ENCODE measurements at places on chromosomes 6 and 20.

- DNase-seq: no peak
Observed at GRCh38 chr6:158568549-158568948, 8.7 kb downstream of the TMEM181 start.

- DNase-seq: no peak
Observed at GRCh38 chr6:9612489-9612888, 802.4 kb downstream of the TFAP2A start.

GRCh38 chr20:22545045-22545444, 39.3 kb downstream of the FOXA2 start:
- DNase-seq: no peak

- no peak for DNase-seq
Observed at GRCh38 chr6:159116343-159116742, 52.9 kb upstream of the FNDC1 start.

- DNase-seq: no peak
Observed at GRCh38 chr6:169038691-169039090, 215.0 kb downstream of the THBS2 start.

DNA sequence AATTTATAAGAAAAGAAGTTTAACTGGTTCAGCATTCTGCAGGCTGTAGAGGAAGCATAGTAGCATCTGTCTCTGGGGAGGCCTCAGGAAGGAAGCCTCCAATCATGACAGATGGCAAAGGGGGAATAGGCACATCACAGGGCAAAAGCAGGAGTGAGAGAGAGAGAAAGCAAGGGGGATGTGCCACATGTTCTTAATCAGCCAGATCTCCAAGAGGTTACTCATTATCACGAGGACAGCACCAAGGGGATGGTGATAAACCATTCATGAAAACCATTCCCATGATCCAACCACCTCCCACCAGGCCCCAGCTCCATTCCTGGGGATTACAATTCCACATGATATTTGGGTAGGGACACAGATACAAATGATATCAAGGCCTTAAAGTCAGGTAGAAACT, 217.5 kb upstream of the TCF21 start:
- DNase-seq: no peak

DNA sequence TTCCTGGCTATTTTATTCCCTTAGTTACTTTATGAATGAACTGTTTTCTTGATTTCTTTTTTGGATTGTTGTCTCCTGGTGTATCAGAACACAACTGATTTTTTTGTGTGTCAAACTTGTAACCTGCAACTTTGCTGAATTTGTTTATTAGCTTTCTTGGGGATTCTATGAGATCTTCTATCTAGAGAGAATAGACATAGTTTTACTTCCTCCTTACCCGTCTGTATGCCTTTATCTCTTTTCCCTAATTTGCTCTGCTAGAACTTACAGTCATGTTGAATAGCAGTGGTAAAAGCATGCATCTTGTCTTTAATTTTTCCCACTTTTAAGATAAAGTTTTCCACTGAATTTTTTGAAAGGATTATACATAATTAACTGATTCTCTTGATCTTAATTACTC, 13.2 kb downstream of the RNF146 start:
- DNase-seq: no peak

GRCh38 chr6:31764198-31764597, 1.7 kb downstream of the SAPCD1 start:
- DNase-seq: no peak

DNA sequence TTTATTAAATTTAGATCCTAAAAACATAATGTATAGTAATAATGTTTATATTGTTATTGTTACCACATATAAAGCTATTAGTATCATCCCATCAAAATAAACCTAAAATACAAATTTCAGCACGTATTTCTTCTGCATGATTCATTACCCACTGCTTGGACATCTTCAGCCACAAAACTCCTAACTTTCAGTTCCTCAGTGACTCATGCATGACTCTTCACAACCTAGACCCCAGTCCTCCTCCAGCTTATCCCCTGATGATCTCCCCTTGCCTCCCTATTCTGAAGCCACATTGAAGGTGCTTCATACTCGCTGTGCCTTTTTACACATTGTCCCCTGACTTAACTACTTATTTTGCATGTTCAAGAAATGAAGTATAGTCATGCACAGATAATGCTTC, 11.2 kb upstream of the GPRC6A start:
- no peak for DNase-seq

- DNase-seq: no peak
Observed at GRCh38 chr6:28311139-28311823, 24.7 kb downstream of the ZSCAN31 start.

DNA sequence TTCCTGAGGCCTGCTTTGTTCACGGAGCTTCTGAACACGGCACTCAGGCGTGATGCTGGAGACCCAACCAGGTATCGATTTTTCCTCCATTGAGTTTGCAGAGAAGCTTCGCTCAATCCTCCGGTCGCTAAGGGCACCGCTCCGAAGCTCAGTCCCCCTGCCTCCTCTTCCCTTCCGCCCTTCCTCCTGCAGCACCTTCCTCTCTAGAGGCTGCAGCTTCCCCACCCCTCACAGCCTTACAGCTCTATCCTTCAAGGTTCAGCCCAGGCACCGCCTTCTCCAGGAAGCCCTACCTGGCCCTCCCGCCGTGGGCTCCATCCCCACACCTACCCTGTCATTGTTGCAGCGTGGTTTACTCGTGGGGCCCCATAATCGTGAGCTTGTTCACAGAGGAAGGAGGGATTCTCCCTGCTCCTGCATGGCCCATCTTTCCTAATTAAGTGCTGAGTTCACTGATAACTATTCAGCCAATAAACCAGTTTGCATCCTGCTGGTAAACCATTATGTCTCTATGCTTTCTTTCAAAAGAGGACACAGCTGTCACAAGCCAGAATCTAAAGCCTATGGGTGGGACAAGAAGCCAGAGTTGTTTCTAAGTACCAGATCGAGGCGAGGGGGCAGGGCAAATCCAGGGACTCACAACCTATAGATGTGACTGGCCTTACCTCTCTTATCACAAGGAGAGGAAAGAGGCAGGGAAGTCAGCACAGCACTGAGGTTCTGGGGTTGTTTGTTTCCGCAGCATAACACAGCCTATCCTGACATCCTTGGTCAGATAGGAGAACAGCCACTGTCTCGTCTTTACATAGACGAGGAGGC, 152.0 kb downstream of the GRM4 start:
- no peak for DNase-seq

DNA sequence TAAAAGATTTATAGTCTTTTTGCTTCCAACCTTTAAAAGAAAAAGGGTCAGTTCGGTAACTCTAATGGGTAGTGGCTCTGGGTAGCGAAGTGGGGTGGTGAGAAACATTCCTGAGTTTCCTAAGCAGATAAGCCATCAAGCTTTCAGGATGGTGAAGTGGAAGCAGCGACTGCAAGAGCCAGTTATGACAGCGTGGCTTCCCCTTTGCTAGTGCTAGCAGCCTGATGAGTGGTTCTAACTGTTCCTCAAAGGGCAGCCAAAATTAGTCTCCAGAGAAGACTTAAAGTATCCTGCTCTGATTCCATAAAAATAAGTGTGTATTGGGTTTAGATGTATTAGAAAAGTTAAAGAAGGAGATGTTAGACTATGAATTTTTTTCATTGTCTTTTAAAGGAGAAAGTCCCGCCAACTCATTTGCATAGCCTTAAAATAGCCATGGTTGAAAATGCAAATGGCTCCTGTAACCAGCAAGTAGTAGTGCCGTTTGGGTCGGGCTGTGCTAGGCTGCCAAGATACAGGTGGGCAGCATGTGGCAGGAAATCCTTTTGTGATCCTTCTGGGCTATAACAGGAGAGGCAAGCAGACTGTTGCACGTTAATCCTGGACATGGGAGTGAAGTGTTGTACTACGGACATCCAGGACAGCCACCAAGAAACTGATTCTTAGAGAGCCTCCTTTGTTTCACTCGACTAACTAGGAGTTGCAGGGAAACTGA, 18.0 kb downstream of the ELOVL2 start:
- DNase-seq: no peak

- no peak for DNase-seq
Observed at GRCh38 chr20:15332711-15333160, 995.3 kb upstream of the FLRT3 start.

- DNase-seq: no peak
Observed at GRCh38 chr6:58198301-58198700, 880.9 kb downstream of the PRIM2 start.

- DNase-seq: no peak
Observed at GRCh38 chr6:140438346-140438735, 1063.9 kb upstream of the CITED2 start.

GRCh38 chr6:140636271-140636907, 1261.9 kb upstream of the CITED2 start:
- DNase-seq: no peak

DNA sequence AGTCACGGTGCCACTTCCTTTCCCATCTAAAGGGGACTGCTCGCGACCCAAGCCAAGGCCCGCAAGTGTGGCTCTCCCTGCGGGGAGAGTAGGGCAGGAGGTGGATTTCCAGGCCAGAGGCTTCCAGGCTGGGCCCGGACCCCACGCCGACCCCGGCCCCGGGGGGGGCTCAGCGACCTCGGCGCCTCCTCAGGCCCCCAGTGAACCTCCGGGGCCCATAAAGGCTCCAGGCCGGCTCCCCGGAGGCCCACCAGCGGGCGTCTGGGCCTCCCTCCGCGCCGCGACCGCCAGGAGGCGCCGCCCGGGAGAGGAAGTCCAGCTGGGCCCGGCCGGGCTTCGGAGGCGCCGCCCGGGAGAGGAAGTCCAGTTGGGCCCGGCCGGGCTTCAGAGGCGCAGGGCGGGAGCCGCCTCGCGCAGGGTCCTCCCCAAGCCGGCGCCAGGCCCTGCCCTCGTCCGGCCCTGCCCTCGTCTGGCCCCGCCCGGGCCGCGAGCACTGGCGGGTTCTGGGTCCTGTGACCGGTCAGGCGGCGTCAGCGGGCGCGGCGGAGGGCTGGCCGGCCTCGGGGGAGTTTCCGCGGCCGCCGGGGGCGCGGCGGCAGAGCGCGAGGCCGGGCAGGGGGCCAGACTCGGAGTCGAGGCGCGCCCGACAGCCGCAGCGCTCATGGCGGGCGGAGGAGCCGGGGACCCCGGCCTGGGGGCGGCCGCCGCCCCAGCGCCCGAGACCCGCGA, at the start of gene RAB32:
RAB32 (plus strand) TSS at position 623 of the 729 bp plus-strand sequence; CDS start at position 662, 39 bp downstream.
- peak; percentile 76 for DNase-seq

DNA sequence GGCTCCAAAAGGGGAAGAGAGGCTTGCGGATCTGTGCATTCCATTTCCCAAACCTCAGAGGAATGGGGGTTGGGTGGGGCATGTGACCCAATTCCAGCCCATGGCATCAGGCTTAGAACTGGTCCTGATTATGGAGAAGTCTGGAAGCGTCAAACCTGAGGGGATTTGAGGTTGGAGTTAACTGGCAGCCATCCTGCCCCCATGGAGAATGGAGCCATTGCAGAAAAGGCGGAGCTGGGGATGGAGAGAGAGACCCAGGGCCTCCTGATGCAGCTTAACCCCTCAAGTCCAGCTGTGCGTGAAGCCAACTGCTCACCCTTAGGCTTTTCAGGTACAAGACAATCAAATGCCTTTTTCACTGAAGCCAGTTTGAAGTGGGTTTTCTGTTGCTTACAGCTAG, 9.9 kb upstream of the SDCBP2 start:
- DNase-seq: no peak

DNA sequence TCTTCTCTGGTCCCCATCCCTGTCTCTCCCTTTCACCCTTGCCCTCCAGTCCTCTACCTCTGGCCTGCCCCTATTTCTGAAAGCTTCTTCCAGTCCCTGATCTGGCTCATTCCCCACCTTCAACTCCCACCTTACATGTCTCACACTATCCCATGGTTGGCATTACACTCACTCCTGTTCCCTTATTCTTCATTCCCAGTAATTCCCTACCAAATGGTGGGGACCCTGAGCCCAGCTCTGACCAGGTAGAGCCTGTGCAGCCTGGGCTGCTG, 6.4 kb downstream of the TP53INP2 start:
- DNase-seq: no peak

DNA sequence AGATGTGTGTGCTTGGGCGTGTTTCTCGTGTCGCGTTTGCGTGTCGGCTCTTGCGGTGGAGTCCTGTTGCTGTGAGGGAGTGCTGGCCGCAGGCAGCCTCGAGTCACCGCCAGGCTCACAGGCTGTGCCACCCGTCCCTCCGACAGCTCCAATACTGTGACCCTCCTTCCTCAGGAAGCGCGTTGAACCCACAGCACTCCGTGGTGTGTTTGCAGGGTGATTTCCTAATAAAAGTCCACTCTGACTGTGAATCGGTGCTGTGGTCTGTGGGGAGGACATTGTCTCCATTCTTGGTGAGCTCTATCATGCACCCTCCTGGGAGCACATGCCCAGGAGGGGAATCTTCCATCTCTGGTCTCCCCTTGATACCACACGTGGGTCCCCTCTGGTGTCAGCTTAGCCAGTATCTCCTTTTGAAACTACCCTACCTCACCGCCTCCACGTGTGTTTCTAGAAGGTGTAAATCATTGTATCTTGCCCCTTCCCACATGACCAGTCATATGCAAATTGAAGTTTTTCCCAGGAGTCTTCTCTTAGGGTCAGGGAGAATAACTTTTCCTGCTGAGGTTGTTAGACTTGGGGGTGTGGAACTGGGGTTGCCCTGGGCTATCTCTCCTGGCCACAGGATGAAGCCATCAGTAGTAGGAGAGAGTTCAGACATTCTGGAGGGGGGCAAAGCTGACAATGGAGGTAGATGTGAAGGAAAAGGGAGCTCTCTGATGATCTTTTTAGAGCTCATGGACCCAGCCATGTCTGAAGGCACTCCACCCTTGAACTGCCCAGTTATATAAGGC, 13.3 kb upstream of the PCMTD2 start:
- DNase-seq: no peak

- no peak for DNase-seq
Observed at GRCh38 chr6:139540276-139540675, 165.8 kb upstream of the CITED2 start.

DNA sequence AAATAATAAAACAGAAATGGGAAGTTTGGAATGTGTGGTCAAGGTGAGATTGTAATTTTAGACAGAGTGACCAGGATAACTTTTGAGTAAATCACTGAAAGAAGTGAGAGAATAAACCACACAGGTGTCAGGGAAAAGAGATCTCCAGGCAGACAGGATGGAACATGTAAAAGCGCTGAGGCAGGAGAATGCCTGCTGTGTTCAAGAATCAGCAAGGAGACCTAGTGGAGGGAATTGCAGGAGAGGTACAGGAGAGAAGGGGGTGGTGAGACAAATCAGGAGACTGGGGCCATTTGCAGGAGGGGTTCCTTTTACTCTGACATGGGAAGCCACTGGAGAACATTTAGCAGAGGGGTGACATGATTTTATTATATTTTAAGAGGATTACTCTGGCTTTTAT, 456.7 kb downstream of the NKAIN2 start:
- DNase-seq: no peak

DNA sequence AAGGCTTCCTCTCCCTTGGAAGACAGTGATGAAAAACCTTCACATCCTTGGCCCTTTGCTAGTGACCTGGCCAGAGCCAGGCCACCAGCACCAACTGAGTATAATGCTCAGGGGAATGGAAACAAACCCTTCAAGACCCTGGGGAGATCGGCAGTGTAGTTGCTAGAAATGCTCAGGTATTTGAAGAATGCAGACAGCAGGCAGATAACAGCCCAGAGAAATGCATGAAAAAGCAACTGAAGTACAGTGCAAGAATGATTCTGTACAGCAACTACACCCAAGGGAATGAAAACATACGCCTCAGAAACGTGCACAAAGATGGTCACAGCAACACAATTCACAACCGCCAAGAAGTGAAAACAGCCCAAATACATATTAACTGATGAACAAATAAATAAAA, 41.1 kb downstream of the PPP1R3G start:
- DNase-seq: no peak
